ENCODE measurements at places on chromosomes 4 and X. TPM values are rescaled to one million over a fixed set of nuclear protein-coding genes. Genes with fewer than 3 reads are reported as not detected.

GRCh38 chr4:52015366-52015765 is 4.8 kb downstream of the LRRC66 start:
- DNase-seq = no peak

Gene UCP1
- not detected for total RNA-seq

DNA sequence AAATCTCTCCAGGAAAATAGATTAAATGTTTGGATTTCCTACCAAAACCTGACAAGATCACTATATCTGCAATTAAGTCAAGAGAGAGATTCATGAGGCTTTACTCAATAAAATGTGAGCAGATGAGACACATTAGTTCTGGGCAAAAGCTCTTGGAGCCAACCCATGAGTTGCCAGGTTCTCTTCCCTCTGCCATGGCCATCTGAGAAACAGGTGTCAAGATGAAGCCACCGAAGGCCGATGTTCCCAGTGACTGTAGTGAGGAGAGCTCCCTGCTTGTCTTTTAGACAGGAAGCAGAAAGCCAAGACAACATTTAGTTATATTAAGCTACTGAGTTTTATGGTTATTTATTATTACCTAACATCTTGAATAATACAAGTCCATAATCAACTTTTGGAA is 1068.7 kb downstream of the STPG2 start:
- DNase-seq = no peak

Gene MAGEB6
- total RNA-seq = not detected

DNA sequence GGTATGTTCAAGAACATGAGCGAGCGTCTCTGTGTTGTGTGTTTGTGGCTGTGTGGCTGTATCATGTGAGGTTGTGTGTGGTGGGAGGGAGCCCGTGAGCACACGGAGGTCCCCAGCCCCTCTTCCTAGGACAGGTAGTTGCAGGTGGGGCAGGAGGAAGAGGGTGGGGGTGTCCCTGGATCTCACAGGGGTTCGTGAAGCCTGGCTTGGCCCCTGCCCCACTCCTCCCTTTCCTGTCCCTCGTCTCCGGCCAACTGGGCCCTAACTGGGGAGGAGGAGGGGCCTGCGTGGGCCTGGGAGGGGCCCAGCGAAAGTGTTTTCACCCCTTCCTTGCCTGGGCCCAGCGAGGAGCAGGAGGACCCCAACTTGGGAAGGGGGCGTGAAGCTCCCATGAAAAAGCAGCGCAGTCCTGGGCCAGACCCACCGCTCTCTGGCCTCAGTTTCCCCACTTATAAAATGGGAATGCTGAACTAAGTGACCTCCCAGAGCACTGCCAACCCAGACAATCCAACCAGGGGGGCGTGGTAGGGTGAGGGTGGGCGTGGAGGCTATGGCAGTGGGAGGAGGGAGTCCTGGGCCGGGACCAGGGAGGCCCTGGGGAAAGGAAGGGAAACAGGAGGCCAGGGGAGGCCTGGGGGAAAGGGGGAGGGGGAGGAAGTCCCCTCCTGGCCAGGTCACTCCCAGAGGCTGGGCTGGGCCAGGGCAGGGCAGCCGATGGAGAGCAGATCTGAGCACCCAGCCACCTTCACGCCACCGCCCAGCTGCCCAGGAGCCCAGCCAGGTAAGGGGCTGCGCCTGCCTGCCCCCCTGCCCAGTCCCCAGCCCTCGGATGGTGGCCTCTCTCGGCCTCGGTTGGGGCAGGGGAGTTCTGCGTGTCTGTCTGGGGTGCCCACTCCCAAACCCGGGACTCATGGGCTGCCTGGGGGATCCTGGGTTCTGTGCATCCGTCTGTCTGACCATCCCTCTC is at the start of gene AVPR2:
Gene AVPR2, plus strand, starts transcription at position 683 of the 967 bp plus-strand sequence. CDS start 473 bp downstream, outside the sequence.
- no peak for DNase-seq

DNA sequence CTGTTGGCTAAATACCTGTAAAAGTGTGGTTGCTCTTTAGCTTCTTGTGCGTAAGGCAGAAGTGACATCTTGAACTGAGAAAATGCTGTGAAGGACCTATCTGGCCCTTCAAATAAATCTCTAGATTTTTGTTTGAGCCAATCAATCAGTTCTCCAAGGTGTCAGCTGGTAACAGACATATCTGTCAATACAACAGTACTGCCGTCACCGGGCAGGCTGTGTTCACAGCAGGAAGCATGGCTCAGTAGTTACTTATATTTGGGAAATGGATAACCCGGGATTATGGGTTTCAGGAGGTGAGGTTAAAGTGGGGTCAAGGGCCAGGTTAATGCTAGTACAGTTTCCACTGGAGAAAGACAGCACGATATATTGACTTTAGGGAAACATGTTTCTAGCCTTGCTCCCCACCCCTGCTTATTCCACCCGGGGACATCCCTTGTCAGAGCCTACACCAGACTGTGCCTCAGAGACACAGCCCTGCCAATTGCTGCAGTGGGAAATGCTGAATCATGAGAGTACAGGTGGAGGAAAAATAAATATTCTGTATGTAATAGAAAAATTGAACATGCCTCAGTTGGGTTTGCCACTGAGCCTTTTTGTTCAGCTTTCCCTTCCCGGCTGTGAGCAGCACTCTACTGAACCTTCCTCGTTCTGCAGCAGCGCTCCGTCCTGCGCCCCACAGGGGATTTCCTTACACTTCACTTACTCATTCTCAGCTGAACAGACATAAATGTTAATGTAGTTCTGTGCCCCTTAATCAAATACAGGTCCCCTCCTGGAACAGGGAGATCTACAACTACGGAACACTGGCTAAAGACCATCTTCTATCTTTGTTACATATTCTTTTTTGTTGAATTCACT is 121.1 kb downstream of the MGST2 start:
- peak; percentile 42 for DNase-seq

DNA sequence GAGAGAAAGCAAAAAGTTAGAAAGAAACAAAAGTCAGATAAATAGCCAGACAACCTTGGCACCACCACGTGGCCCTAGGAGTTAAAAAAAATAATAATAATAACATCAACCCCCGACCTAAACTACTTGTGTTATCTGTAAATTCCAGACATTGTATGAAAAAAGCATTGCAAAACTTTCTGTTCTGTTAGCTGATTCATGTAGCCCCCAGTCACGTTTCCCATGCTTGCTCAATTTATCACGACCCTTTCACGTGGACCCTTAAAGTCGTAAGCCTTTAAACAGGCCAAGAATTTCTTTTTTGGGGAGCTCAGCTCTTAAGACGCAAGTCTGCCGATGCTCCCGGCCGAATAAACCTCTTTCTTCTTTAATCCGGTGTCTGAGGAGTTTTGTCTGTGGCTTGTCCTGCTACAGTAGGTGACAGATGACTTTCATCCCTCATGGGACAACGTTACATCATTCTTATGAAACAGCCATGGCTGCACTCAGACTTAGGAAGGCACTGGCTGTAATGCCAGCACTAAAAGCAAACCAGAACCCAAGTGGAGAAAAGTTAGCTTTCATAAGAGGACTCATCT is 520 bp downstream of the ACOX3 start:
- DNase-seq = no peak

GRCh38 chr4:5101571-5101970 is 50.3 kb downstream of the STK32B start:
- no peak for DNase-seq

GRCh38 chr4:174377613-174378012 is 93.9 kb downstream of the CEP44 start:
- DNase-seq = no peak

Gene TRIM75
- total RNA-seq = not detected

DNA sequence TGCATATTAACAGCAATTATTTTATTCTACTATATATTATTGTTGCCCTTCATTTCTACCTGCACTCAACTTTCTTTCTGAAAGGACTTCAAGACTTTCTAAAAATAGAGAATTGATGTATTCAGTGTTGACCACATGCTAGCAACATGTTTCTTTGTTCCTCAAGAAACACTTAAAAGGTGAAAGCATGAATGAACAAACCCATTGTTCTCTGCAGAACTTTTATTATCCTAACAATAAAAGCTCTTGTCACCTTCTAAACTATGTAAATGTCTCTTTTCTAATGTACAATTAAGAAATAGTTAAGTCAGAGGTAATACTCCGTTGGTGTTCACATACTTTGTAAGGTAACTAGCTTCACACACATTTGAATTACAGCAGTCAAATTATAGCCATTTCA is 638.7 kb downstream of the FSTL5 start:
- no peak for DNase-seq

- DNase-seq = no peak
These were observed 56.3 kb upstream of the HPSE start for GRCh38 chr4:83390944-83391343.

DNA sequence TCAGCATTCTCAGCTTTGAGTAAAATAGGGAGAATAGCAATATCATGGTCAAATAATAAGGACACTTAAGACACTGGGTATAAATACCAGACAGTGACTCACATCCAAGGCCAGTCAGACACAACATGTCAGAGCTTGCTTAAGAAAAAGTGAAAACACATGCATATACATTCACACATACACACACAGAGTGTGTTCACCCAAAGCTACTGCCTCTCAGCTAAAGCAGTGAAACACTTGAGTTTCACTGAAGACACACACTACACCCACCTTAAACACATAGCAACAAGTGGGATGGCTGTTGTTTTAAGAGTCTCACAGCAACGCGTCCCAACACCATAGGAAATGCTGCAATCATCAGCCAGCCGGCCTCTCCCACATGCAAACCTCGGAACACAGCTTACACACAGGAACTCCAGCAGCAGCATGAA is 14.4 kb downstream of the SHROOM4 start:
- DNase-seq = peak; percentile 44

DNA sequence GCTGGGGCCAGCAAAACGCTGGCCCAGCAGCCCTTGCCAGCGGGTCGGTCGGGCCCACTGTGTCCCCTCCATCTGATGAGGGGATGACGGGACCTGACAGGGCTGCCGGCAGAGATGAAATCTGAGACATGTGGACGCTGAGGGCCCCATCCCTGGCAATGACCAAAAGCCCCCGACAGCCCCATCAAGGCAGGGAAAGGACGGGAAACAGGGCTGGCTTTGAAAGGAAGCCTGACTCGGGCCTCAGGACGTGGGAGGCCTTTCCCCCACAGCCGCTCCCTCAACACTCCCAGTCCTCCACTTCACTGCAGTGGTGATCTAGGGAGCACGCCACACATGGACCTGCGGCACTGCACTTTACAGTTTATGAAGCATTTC is 202.4 kb downstream of the AFAP1 start:
- no peak for DNase-seq

DNA sequence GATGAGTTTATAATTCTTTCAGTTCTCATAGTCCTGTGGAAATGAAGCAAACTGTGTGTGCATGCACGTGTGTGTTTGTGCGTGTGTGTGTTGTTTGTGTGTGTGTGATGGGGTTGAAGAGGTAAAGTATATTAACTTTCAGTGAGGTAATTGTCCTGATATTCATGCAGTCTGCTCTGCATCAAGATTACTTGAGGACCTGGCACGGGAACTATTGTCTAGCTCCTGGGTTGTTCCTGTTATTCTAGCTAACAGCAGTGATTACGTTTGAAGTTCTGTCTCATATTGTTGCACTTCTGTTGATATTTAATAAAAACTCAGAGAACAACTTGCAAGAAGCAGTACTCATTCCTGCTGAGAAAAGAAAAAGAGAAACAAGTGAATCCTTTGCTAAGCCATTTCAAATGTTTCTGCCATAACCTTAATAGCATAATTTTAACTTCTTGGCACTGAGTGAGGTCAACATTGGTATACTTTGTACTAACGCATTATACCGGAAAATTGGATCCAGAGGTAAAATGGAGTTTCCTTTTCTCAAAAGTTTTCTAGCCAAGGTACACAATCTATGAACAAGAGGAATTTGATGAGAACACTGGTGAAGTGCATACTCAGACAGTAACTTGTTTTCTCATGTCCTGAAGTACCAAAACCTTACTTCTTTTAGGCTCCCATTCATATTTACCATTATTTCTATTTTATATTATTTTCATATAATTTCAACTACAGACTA is 113.2 kb downstream of the SPCS3 start:
- no peak for DNase-seq

DNA sequence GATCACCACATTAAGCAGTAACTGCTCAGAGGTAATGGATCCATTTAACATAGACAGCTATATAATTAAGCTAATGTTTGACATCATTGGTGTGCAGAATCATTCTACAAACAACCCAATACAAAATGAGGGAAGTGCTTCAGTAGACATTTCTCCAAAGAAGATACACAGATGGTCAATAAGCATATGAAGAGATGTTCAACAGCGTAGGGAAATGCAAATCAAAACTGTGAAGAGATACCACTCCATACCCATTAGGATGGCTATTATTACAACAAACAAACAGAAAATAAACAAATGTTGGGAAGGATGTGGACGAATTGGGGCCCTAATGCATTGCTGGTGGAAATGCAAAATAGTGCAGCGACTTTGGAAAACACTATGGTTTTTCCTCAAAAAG is 294.6 kb downstream of the ANK2 start:
- no peak for DNase-seq

DNA sequence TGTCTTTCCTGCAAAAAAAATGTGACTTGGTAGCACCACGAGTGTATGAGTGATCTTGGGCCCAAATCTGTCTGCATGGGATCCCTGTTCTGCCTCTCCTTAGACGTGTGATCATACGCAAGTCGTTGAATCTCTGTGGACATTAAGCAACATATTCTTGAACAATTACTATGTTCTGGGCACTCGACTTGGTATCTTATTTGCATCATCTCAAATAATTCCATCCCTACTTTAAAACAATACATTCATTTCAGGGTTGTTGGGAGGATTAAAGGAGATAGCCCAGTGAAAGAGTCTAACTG is 145.4 kb upstream of the CPEB2 start:
- no peak for DNase-seq

Gene ADRA2C
- total RNA-seq = not detected

DNA sequence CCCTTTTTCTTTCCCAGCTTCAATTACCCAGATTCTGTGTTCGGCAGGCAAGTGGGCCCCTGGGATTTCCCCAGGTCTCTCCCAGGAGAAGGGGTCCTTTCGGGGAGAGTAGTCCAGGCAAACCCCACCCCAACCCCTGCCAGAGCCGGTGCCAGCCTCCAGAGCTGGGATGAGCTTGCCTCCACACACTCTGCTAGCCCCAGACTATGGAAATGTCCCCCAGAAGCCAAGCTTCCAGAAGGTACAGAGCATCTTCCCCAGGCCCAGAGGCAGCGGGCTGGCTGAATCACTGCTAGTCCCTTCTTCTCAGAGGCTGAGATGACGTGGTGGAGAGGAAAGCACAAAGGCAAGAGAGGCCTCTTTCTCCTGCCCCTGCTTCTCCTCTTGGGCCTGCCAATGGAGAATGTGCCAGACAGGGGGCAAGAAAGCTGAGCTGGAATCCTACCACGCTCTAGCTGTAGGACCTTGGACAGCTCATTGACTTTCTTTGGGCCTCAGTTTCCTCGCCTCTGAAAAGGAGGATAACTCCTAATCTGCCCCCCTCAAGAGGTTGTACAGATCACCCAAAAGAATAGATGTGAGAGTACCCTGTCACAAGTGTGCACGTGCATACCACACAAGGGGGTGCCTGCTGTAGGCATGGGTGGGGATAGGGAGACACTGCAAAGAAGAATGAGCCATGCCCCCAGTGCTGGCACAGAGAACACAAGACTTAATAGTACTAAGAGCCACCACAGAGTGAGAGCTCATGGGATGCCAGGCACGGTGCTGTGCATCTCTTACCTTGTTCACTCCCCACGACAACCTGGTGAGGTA is 2.1 kb downstream of the SASH3 start:
- no peak for DNase-seq

Gene IL1RAPL1
- not detected for total RNA-seq

GRCh38 chrX:53239474-53239873 is 14.5 kb upstream of the KDM5C start:
- no peak for DNase-seq

Gene PPP2R2C
- total RNA-seq = not detected

Gene CT45A1
- total RNA-seq = not detected

- DNase-seq = no peak
These were observed 212.1 kb downstream of the CHIC2 start for GRCh38 chr4:53852343-53852742.

GRCh38 chrX:47210661-47211425 is 7.6 kb upstream of the CDK16 start:
- no peak for DNase-seq
